MCF 10A (cell line): ENCODE measurements at places on chromosomes 3 and 15.
A peak's percentile ranks its signal among the peaks of the same experiment; 100 is the strongest.

DNA sequence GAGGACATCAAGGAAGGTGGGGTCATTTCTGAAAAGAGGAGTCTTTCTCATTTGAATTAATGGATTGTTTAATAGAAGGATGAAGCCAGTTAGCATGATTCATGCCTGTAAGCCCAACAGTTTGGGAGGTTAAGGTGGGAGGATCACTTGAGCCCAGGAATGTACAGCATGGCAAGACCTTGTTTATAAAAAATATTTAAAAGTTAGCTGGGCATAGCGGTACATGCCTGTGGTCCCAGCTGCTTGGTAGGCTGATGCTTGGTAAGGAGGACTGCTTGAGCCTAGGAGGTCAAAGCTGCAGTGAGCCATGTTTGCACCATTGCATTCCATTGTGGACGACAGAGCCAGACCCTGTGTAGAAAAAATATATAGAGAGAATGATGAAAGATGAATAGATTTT, 165.5 kb downstream of the ALCAM start:
- DNase-seq = no peak

DNA sequence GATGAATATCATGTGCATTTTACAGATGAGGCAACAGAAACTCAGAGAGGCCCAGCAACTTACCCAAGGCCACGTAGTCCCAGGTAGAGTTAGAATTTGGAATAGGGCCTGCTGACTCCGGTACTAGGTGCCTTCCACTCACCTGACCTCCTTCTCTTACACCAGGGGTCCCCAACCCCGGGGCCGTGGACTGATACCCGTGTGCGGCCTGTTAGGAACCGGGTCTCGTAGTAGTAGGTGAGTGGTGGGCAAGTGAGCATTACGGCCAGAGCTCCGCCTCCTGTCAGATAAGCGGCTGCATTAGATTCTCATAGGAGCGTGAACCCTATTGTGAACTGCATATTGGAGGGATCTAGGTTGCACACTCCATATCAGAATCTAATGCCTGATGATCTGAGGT, 64.8 kb downstream of the SMAD3 start:
- DNase-seq = no peak

GRCh38 chr15:53716909-53717876, 42.3 kb downstream of the WDR72 start:
- DNase-seq = peak; percentile 8

DNA sequence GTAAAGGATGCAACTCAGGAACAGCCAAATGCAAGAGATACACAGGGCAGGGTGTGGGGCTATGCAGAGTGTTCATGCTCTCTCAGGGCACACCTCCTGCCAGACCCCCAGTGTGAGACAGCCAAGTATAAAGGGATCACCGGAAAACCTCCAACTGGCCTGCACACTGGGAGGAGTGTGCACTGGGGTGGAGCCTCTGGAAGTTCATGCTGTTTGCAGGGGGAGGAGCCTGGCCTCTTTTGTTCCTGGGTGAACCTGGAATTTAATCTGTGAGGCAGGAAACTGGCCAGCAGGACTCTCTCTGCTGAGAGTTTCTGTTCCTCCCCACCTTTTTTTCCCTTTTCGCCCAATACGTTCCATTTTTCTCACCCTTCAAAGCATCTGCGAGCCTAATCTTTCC, 204.1 kb downstream of the WNT5A start:
- no peak for DNase-seq

- peak; percentile 36 for DNase-seq
These were observed 26.0 kb upstream of the CORO2B start for GRCh38 chr15:68552773-68553172.

GRCh38 chr3:52361898-52362297, 45.8 kb downstream of the DNAH1 start:
- no peak for DNase-seq

GRCh38 chr3:46277476-46277875, 35.2 kb downstream of the CCR3 start:
- no peak for DNase-seq

- DNase-seq = peak; percentile 2
These were observed 19.3 kb upstream of the ZPLD1 start for GRCh38 chr3:102415553-102415952.

DNA sequence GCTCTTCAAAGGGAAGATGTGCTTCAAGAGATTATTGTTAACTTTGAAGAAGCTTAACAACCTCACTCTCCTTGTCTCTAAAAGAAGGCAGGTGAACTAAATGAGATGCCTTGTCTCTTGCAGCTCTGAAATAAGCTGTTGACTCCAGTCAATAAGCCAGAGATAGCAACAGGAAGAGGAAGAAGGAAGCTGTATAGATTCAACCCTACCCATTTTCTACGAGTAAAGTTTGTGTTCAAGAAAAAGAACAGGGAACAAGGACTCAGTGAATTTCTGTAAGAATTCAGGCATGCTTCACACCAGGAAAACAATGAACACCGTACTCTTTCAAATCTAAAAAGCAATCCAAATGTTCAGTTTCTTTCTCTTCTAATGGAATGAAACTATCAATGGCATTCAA, 503.5 kb downstream of the MAGI1 start:
- DNase-seq = no peak

DNA sequence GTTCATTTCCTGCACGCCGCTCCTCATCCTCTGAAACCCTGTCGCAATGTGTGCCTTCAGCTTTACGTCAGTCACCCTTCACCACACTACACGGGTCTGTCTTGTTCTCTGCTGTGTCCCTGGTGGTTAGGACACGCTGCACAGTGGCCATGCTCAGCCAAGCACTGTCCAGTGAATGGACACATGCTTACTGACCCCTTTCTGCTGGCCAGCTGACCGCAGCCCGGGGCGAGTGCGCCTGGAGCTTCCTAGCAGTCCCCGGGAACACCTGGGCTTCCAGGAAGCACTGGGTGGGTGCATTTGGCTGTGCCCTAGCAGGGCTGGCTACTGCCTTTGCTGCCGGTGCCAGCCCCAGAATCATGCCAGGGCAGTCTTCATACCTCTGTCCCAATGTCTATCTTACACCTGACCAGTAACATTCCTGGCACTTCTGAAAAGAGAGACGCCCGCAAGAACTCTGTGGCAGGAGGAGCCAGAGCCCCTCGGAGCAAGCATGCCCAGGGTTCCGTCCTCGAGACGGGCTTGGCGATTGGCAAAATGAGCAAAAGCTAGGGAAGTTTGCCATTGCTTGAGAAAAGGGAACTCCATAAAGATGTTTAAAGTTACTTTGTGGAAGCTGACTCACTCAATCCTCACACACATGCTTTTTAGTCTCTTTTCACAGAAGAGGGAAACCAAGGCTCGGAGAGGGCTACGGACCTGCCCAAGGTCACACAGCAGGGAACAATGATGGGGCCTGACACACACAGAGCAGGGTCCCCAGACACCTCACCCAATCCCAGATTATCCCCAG, 15.7 kb upstream of the ZXDC start:
- DNase-seq = no peak

DNA sequence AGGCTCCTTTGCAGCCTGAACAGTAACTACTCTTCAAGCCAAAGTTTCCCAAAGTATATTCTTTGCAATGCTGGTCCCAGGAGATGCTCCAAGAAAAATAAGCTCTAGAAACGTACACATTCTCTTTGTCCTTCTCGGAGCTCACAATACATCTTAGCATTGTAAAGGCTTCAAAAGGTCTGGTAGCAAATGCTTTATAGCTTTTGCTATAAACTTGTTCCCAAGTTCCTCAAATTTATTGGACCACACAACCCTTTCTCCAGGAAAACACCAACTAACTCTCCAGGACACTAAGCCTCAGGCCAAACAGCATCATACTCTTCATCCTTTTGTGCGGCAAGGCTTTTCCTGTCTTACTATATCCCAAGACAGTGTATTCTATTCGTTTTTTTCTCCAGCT, 455.6 kb upstream of the PROK2 start:
- DNase-seq = no peak

GRCh38 chr3:58414538-58415197, 19.0 kb downstream of the PDHB start:
- DNase-seq = peak; percentile 74

GRCh38 chr3:154794814-154795445, 285.2 kb upstream of the MME start:
- no peak for DNase-seq

- no peak for DNase-seq
These were observed 43.7 kb downstream of the LRRC49 start for GRCh38 chr15:70936326-70936725.

- DNase-seq = no peak
These were observed 988 bp upstream of the CFAP92 start for GRCh38 chr3:128994581-128995546.

GRCh38 chr3:117920253-117920898, 1114.3 kb downstream of the IGSF11 start:
- DNase-seq = no peak

- DNase-seq = peak; percentile 98
These were observed at the start of gene WDR5B for GRCh38 chr3:122415762-122416654. Gene WDR5B (minus strand): TSS chr3:122416062. CDS start chr3:122415528, 534 bp downstream.

DNA sequence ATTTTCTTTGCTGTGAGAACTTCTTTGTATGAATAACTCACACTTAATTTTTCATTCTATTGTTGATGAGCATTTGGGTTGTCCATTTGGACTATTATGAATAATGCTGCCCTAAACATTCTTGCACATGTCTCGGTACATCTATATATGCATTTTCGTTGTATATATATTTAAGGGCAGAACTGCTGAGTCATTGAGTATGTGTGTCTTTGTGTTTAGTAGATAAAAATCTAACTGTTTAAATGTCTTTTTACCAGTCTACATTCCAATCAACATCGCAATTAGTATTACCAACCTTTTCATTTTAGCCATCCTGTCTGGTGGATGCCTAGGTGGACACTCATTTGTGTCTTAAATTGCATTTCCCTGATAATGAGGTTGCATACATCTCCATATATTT, 144.4 kb downstream of the UACA start:
- no peak for DNase-seq

DNA sequence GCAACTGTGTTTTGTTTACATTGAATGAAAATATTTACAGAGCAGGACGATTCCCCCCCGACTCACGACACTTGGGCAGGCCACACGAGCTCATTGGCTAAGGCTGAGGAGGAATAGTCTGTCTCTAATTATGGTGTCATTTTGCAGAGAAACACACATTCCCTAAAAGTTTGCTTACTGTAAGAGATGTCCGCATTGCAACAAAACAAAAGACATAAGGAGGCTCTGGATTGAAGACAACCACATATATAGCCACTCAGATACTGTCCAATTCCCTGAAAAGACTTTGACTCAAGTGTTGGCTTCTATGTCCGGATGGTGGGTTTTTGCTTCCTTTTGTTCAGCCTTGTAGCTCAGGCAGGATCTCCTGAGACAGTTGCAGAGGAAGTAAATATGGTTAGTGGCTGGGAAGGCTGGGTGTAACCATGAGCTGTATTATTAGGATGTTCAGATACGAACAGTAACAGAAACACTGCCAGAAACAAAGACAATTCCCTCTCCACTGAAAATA, 170.4 kb downstream of the KLHL25 start:
- no peak for DNase-seq
